ENCODE measurements at places on chromosomes 16 and 17. TPM values are rescaled to one million over a fixed set of nuclear protein-coding genes. Genes with fewer than 3 reads are reported as not detected.

KCNJ2 gene
- 3.2 TPM for total RNA-seq

KRTAP4-3 gene
- not detected for total RNA-seq

KLHL10 gene
- 0.74 TPM for total RNA-seq

KRT25 gene
- total RNA-seq = not detected

TMED6 gene
- 1.2 TPM for total RNA-seq

AKTIP gene
- total RNA-seq = 50.4 TPM

CACNG5 gene
- total RNA-seq = not detected

MYCBPAP gene
- total RNA-seq = 0.61 TPM

SCIMP gene
- total RNA-seq = 7.6 TPM

HASPIN gene
- 0.16 TPM for total RNA-seq

SGSM2 gene
- 35.6 TPM for total RNA-seq

HOXB1 gene
- total RNA-seq = not detected

TBC1D3L gene
- total RNA-seq = 5.5 TPM

BLTP2 gene
- 163 TPM for total RNA-seq

C17orf67 gene
- 2.0 TPM for total RNA-seq

FXR2 gene
- total RNA-seq = 36.1 TPM

KRTAP3-2 gene
- not detected for total RNA-seq

CETP gene
- 6.4 TPM for total RNA-seq

PRSS33 gene
- not detected for total RNA-seq

FBXL16 gene
- total RNA-seq = not detected

CASKIN1 gene
- 0.06 TPM for total RNA-seq

NAA38 gene
- 68.3 TPM for total RNA-seq

MMP25 gene
- total RNA-seq = 21.6 TPM

Data from mesenteric fat pad (tissue), 1 donor.